ENCODE measurements at places on chromosomes 11 and 22.

DNA sequence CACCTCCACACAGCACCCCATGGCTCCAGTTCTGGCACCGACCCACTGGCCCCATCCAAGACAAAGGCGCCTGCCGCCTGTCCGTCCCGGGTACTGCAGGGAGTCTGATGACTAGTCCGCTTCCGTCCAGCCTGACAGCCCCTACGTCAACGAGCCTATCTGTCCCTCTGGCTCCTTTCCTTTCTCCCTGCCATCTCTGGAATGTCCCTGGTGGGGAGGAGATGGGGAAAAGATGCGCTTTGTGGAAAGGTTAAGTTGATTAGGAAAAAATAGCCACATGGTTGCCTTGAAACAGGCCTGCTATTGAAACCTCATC, 10.4 kb downstream of the PDGFB start:
- peak; percentile 65 for DNase-seq

- no peak for DNase-seq
Observed at GRCh38 chr11:82043316-82043715, 690.3 kb downstream of the FAM181B start.

DNA sequence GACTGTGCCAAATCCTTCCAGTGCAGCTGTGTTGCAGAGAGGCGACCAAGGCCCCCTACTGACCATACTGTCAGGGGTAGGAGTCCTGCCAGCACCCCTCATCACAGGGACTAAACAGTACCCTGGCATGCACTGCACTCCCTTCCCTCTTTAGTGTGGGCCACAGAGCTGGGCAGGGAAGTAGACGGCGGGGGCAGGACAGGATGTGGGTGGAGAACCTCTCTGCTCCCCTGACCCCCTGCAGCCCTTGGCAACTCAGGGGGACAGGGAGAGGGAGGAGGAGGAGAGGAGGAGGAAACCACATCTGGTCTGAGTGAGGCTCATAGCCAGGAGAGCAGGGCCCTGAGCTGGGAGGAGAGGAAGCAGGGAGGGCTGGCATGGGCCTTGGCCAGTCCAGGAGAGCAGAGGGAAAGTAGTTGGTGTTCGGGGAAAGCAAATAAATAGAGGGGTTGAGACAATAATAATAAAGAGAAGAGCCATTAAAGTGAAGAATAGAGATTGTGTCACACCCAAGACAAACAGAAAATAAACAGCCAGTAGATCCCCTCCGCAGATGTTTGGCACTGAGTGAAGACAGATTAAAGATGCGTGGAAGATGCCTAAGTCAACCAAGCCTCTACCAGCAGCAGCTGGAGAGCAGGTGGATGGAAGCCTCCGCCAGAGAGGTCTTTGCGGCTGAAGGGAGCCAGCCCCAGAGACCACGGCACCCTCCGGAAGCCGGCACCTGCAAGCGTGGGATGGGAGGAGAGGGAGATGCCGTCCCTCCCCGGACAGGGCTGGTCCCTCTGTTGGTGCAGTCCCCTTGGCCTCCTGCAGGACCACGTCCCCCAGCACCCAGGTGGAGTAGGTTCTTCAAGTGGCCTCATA, 61.5 kb downstream of the RPUSD4 start:
- no peak for DNase-seq

DNA sequence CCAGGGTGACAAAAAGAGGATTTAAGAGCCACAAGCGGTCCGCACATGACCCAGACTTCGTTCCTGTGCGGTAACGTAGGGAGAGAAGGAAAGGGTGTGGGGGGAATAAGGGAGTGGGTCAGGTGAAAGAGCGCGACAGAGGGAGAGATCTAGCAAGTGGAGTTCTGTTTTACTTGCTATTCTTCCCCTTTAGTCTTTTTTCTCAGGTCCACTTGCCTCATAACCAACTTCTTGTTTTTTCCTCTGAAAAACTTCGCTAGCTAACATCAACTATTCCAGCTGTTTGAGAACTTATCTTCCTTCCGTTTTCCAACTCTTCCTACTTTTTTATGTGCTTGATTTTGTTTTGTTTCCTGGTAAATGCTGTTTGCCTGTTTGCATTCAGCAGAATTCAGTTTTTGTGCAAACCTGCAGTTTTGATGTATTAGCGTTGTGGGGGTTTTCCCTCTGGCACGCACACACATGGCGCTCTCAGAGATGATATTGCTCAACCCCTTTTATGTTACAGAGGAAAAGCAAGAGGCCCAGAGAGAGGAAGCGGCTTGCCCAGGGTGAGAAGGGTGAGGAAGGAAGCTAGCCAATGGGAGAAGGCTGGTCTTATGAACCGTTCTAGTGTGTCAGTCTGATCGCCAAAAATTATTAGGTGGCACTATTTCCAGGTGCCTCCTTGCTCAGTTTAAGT, 592 bp upstream of the CTSC start:
- peak; percentile 60 for DNase-seq

- no peak for DNase-seq
Observed at GRCh38 chr11:103315248-103315647, 206.0 kb downstream of the DYNC2H1 start.

DNA sequence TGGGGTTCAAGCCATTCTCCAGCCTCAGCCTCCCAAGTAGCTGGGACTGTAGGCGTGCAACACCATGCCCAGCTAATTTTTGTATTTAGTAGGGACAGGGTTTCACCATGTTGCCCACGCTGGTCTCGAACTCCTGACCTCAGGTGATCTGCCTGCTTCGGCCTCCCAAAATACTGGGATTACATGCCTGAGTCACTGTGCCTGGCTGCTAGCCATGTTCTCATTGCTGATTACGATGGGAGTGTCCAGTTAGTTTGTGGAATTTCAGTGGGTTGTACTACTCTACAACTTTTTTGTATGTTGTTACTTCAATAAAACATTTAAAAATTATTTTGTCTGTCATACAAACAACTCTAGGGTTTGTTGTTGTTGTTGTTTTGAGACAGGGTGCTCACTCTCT, 4.8 kb upstream of the VPS11 start:
- DNase-seq = peak; percentile 59

DNA sequence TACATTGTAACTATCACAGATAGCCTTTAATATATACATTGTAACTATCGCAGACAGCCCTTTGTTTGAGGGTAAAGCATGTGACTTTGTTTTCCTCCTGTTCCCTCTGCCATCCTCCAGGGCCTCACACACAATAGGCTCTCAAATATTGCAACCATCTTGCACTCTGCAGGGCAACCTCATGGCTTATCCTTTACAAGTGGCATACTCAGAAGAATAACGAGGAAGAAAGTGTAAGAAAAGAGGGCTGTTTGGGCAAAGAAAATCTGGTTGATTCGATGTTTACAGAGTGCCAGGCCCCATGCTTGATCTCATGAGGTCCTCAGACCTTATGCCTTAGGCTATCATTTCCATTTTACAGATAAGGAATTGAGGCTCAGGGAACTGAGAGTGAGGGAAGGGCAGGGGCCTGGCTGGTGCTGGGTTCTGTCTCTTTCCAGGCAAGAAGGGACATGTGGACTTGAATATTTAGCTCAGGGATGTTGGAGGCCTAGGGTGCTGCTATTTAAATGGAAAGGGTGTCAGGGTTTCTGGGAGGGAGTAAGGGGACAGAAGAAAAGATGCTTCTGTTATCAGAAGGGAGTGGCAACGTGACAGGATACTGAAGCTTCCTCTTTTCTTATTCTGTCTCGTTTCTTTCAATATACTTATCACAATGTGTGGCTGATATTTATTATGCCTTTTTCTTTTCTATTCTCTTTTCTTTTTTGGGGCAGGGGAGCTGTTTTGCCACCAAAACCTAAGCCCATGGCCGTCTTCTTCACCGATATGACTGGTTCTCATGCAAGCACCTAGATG, 1.1 kb upstream of the SAMM50 start:
- no peak for DNase-seq

DNA sequence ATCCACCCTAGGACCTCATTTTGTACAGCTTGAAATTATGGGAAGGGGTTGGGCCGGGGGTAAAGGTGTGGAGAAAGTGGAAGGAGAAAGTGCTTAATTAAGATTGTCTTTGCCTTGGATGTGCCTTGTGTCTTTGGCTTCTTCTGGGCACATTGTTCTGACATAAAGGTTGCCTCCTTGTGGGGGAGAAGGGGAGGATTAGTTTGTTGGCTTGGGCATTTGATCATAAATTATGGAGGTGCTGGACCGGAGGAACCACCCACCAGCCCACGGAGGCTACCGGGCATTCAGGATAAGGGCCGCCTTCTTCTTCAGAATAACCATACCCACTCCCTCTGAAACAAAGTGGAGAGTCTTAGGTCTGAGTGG, 1.3 kb downstream of the PAFAH1B2 start:
- peak; percentile 56 for DNase-seq

DNA sequence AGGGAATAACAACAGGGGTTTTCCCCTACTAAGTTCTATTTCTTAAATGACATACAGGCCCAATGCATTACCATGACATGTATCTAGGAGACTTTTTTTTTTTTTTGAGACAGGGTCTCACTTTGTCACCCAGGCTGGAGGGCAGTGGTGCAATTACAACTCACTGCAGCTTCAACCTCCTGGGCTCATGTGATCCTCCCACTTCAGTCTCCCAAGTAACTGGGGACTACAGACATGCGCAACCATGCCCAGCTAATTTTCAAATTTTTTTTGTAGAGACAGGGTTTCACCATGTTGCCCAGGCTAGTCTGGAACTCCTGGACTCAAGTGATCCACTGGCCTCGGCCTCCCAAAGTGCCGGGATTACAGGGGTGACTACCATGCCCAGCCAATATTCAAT, 7.5 kb downstream of the CPSF7 start:
- no peak for DNase-seq

DNA sequence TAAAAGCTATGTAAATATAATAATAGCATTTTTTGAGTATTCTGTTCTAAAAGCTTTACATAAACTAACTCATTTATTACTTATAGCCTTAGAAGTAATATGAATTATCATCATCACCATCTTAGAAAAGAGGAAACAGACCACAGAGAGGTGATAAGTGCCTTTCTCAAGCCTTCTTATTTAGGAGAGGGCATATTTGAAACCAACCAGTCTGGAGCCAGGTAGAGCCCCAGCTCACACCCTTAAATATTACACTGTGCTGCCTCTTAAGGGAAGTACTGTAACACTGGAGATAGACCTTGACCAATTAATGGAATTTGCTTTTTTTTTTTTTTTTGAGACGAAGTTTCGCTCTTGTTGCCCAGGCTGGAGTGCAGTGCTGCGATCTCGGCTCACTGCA, 2.3 kb downstream of the BCO2 start:
- DNase-seq = no peak

- DNase-seq = no peak
Observed at GRCh38 chr11:30345644-30346043, 22.7 kb downstream of the ARL14EP start.

DNA sequence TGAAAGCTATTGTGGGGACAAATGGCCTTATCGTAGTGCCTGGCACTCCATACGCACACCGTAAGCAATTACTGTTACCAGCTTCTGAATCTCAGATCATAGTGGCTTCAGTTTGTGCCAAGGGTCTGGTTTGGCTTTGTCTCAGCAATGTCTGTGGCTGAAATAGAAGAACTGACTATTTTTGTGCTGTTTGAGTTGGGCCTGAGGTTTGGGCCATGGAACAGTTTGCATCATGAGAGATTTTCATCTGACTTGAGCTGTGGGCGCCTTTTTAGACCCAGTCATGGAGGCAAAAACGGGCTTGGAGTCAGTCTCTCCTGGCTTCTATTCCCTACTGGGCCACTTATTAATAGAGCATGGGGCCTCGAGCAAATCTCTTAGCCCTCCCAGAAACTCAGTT, 121.1 kb upstream of the CRYBB3 start:
- DNase-seq = no peak

DNA sequence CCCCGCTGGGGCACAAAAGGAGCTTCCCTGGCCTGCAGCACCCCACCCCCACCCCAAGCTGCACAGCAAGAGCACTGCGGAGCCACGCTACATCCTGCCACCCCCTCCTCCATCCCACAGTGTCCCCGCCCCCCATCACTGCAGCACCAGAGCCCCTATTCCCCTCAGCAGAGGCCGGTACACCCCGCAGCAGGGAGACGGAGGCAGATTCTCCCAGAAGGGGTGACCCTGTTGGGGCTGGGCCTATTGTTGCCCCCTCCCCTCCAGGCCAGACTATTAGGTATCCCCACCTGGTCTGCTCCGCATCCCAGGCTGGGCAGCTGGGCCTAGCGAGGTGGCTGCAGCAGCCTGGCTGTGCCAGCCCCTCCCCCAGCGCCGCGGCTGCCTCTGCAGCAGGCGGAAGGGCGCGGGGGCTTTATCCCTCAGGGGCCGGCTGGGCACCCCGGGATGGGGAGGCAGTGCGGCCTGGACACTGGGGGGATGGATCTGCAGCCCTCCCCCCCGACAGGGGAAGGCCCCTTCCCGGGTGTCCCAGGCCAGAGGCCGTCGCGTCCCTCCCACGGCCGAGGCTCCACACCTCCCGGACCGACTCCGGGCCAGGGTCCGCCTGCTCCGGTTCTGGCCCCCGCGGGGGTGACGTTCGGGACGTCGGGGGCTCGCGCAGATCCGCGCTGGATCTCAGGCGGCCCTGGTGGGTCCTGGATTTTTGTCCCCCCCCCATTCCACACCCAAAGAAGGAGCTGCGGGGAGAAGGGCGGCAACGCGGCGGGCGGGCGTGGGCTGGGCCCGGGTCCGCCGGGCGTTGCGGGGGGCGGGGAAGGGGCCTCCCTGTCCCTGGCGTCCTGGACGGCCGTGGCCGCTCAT, 943 bp downstream of the DUSP8 start:
- no peak for DNase-seq

GRCh38 chr11:6474806-6475500, 1.2 kb upstream of the TRIM3 start:
- no peak for DNase-seq

GRCh38 chr11:8242118-8242475, 21.6 kb downstream of the LMO1 start:
- no peak for DNase-seq

GRCh38 chr11:82045748-82046457, 687.8 kb downstream of the FAM181B start:
- DNase-seq = no peak

DNA sequence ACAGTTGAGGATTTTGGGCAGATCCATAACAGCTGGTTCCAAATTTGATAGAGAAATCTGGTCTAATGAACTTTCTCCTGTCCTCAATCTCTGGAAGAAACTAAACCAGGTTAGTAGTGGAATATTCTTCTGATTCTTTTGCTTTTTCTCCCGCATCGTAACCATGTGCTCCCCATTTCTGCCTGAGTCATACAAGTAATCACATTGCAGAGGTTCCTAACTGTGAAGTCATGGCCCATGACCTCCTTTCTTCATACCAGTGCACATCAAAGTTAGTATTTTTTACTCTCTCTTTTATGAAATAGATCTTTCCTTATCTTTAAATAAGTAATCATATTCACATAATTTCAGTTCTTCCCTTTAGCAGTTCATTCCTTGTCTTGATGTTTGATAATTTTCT, 249.0 kb downstream of the DYNC2H1 start:
- no peak for DNase-seq

- DNase-seq = no peak
Observed at GRCh38 chr22:50245214-50246072, 620 bp upstream of the TUBGCP6 start.

GRCh38 chr11:112514011-112514740, 253.5 kb upstream of the PLET1 start:
- DNase-seq = no peak

GRCh38 chr11:3232956-3233355, 739 bp upstream of the MRGPRE start:
- no peak for DNase-seq

- peak; percentile 36 for DNase-seq
Observed at GRCh38 chr11:15816260-15816871, 540.0 kb downstream of the SOX6 start.
